ENCODE measurements at places on chromosomes 2 and 18. TPM values are rescaled to one million over a fixed set of nuclear protein-coding genes. Genes with fewer than 3 reads are reported as not detected.

The LYPD6B gene
- not detected for total RNA-seq

The RASGRP3 gene
- not detected for total RNA-seq

The CIB4 gene
- total RNA-seq, result not detected

The ALPI gene
- not detected for total RNA-seq

The KLF7 gene
- 5.2 TPM for total RNA-seq

The SCG2 gene
- total RNA-seq, result 0.25 TPM

The GRHL1 gene
- total RNA-seq, result 4.7 TPM

The CYP26B1 gene
- total RNA-seq, result 1.2 TPM

The AKAIN1 gene
- total RNA-seq, result not detected

All from neural progenitor cell (in vitro differentiated cells).